Thyroid gland (tissue), 4 donors: ENCODE measurements at places on chromosomes 2 and 18.

- no peak for DNase-seq
Measured at GRCh38 chr18:45806226-45806625, 19.2 kb upstream of the SIGLEC15 start.

- DNase-seq, result no peak
Measured at GRCh38 chr2:179913809-179914208, 52.4 kb upstream of the ZNF385B start.

DNA sequence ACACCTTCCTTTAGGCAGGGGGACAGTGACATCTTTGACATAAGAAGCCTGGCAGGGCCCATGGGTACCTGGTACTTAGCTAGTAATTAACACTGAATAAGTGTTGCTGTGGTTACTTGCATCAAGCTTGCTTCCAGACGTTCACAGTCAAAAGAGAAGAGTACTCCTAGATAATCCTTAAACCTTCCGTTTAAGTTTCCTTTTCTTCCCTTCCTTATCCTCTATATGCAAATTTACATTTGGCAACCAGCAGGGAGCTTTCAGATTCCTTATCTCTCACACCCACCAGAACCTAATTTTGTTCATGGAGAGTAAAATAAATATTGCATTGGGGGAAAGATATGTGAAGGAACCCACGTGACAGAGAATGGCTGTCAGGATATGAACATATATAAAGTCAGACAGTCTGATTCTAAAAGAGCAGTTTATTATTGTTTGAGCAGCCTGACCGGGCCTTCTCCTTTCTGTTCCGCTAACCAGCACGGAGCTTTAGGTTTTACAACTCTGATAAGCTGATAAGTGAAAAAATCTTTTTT is 7.8 kb upstream of the RAB31 start:
- DNase-seq, result no peak

GRCh38 chr2:144944546-144945220 is 424.8 kb upstream of the ZEB2 start:
- DNase-seq, result no peak

DNA sequence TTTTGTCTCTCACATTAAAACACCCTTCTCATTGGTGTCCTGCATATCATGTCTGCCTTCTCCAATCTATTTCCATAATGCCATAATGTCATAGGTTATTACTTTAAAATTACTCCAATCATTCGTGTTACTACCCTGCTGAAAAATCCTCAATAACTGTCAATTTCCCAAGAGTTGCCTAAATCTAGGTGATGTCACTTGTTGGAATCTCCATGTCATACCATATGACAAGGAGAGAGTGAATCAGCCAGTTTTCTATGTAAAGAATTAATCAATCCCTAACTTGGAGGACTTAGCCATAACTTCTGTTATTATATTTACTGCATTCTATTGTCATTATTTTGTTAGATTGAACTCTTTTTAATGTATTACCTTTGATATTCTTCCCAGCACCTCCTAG is 62.5 kb downstream of the PHLPP1 start:
- no peak for DNase-seq

DNA sequence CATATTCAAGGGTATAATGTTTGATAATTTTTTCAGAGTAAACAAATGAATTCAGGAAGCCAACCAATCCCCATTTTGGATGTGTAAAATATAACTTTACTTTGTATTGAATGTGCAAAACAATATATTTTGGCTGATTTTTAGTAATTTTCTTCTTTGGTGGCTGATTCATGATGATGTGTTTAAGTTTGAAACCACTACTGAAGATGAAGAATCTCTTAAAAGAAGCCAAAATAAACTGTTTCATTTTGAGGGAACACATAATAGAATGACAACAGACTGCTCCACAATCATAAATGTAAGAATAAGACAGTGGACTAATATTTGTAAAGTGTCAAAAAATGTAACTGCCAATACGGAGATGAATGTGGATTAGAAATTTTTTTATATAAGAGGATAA is 52.5 kb upstream of the TRIM43 start:
- DNase-seq, result no peak

DNA sequence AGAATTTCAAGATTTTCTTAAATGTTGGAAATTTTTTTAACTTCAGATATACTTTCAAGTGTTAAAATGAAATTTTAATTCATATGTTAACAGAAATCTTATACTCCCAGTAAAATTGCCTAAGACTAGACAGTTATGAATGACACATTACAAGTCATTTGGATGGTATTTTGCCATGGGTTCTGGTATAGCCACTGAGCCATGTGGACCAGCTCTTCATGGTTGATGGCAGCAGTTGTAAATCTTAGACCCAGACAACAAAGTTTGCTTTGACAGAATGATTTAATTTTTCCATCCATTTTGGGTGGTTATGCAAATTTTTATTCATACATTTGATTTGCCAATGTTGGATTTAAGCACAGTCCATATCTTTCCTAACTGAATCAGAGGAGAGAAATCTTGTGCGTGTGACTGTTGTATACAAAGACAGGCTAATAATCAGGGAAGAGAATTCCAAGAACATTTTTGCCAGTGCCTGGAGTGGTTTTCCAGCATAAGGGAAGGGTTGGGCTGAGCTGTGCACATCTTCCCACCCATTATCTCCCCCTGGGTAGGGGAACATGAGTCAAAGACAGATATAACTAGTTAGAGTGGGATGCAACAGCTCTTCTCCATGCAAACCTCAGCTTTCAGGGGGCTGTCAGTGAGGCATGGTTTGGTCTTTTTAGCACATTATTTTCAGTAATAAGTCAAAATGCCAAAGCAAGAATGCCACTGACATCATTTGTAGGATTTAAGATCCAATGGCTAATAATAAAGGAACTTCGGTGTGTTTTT is 28.1 kb upstream of the INPP4A start:
- no peak for DNase-seq

GRCh38 chr2:15182275-15182674 is 378.9 kb downstream of the NBAS start:
- DNase-seq, result no peak

GRCh38 chr2:237143118-237143517 is 57.4 kb downstream of the COPS8 start:
- DNase-seq, result no peak

DNA sequence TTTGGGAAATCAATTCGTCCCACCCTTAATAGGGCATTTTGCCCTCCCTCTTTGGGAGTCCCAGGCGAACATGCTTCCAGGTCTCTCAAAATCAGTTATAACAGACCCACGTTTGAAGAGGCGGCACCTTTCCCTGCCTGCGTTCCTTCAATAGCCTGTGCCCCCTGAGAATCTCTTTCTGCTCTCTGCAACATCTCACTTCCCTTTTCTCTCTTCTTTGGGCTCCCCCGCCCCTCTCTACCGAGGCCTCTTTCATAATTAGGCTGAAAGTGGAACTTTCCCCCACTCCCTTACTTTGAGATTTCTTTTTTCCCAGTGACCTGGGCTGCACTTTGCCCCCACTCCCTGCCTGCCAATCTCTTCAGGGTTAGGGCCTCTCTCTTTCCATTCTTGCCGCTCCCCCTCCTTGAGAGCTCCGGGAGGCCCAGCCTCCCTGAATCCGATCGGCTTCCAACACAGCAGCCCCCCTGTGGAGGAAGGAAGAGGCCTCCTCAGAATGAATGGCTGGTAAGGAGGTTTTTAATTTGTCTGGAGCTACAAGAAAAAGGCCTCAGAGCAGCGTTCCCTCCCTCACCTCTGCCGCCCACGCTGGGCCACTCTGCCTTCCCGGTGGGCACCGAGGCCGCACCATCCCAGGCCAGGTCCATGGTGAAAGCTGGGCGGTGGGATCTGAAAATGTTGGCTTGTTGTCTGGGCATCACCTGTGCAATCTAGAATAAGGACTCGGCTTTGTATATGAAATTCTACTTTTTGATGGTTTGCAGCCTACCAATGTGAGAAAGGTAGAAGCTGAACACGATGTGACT is 162.6 kb upstream of the SIX3 start:
- DNase-seq, result no peak

DNA sequence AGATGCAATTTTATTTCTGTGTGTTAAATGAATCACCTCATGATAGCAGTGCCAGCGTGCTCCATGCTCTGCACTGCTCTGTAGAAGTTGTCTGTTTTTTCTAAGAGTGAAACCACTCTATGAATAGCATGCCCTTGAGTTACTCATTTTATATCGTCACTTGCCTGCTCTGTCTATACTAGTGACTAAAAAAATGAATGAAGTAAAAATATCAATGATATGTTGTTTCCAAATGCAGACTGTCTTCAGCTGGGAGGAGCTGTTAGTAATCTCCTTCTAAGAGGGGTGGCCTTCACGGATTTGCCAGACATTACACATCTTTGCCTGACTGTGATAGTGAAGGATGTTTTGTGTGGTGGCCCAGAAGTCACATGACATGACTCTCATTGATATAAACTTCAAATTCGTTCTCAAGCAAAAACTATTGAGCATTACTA is 852.1 kb downstream of the CNTNAP5 start:
- no peak for DNase-seq

- DNase-seq, result no peak
Measured at GRCh38 chr2:117933884-117934354, 80.0 kb downstream of the CCDC93 start.

DNA sequence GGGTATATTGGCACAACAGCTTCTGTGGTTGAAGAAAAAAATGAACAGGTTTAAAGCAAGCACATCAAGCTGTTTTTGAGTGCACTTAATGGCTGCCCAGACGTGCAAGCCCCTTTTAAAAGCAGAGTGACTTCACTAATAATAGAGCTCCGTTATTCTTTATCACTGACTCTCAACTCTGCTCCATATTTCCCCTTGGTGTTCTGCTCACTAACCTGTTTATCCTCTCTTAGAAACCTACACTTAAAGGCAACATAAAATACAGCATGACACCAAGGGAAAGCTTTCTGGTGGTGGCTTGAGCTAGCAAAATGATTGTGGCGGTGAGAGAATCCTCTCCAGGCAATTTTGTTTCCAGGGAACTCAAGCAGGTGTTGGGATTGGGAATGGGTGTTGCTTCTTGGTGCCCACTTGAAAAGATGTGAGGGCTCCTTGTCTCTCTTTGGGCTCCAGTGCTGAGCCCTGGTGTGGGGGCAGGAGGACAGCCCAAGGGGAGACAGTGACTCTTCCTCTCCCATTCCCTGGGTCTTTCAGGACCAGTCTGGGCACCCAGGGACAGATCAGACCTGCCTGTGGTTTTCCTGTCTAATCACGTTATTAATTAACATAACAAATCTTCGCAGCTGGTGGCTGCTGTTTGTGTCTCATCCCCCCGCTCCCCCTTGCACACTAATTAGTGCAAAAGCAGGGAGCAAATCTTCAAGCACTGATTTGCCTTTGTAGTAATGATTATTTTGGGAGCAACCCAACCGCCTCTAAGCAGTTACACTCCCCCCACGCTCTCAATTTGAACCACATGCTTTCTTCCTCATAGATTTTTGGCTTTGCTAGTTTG is 289.4 kb upstream of the CXCR4 start:
- DNase-seq, result no peak

- DNase-seq, result no peak
Measured at GRCh38 chr2:10246831-10247230, 55.9 kb upstream of the HPCAL1 start.

DNA sequence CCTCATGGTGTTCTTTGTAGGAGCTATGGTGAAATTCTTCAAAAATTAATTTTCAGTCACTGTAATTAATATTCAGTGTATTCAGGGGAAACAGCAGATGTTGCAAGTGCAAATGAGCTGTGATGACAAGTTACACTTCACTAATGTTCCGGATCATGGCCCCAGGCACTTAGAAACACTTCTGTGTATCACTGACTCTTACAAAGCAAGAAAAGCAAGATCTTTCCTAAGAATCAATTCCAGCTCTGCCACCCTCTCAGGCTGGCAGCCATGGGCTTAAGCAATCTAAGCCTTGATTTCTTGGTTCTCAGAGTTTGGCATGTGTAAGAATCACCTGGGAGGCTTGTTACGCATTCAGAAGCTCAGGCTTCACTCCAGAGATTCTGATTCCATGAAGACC is 78.0 kb downstream of the MARCHF4 start:
- DNase-seq, result peak; percentile 81

GRCh38 chr2:215979620-215980019 is 33.7 kb downstream of the MREG start:
- no peak for DNase-seq

- DNase-seq, result no peak
Measured at GRCh38 chr2:201955231-201955630, 78.4 kb upstream of the FZD7 start.

GRCh38 chr2:132668189-132668823 is 1.7 kb downstream of the LYPD1 start:
- peak; percentile 5 for DNase-seq

- DNase-seq, result no peak
Measured at GRCh38 chr2:218859988-218860831, 605 bp downstream of the WNT6 start.

- DNase-seq, result no peak
Measured at GRCh38 chr2:187994464-187995331, 297.0 kb upstream of the GULP1 start.

GRCh38 chr2:232444409-232445148 is 11.4 kb upstream of the ALPI start:
- peak; percentile 42 for DNase-seq

GRCh38 chr2:119455066-119455718 is 23.5 kb downstream of the TMEM37 start:
- no peak for DNase-seq

DNA sequence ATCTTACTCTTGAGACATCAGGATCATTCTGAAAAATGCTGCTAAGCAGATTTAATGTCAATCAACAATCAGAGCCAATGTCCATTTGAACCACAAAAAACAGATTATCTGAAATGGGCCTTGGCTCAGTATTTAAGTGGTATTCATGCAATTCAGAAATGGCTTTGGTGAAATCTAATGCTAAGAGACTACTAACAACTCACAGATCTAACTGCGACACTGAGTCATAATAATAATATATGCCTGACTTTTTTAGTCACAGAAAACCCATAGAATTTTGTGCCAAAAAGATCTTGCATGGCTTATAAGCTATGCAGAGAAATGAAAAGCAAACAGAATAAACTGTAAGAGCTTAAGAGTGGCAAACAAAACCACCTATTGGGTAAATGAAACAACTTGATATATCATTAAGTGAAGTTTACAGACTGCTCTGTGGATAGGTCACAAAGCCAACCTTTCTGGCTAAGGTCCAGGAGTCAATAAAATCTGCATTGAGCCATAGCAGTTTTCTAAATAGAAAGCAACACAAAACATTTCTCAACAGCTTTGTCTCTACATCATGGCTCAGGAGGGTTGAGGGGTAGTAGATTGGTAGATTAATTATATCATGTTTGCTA is 234.3 kb downstream of the LRATD1 start:
- no peak for DNase-seq

GRCh38 chr2:72173640-72174321 is 26.1 kb upstream of the CYP26B1 start:
- DNase-seq, result no peak

- no peak for DNase-seq
Measured at GRCh38 chr2:112087346-112088020, 32.4 kb downstream of the TMEM87B start.

DNA sequence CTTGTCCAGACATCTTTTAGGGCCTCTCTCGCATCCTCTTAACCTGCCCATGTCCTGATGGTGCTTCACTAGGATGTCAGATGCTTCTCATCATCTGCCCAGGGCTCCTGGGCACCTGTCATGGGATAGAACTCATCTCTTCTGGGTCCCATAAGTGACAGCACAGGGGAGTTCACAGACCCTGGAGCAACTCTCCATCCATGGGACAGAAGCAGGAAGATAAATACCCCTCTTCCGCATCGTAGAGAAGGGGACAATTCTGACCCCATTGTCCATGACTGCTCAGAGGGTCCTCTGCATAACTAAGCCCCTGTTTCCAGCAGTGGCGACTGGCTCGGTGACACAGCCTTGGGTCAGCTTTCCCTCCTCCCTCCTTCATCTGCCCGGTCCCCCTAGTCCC is 82.3 kb downstream of the TWIST2 start:
- DNase-seq, result no peak

GRCh38 chr2:164764996-164765395 is 76.6 kb downstream of the COBLL1 start:
- no peak for DNase-seq

GRCh38 chr2:44620189-44620990 is 258.6 kb downstream of the CAMKMT start:
- DNase-seq, result no peak
